ENCODE measurements at places on chromosomes 5 and 9. TPM values are rescaled to one million over a fixed set of nuclear protein-coding genes. Genes with fewer than 3 reads are reported as not detected.

C5orf52 gene
- not detected for total RNA-seq

DNA sequence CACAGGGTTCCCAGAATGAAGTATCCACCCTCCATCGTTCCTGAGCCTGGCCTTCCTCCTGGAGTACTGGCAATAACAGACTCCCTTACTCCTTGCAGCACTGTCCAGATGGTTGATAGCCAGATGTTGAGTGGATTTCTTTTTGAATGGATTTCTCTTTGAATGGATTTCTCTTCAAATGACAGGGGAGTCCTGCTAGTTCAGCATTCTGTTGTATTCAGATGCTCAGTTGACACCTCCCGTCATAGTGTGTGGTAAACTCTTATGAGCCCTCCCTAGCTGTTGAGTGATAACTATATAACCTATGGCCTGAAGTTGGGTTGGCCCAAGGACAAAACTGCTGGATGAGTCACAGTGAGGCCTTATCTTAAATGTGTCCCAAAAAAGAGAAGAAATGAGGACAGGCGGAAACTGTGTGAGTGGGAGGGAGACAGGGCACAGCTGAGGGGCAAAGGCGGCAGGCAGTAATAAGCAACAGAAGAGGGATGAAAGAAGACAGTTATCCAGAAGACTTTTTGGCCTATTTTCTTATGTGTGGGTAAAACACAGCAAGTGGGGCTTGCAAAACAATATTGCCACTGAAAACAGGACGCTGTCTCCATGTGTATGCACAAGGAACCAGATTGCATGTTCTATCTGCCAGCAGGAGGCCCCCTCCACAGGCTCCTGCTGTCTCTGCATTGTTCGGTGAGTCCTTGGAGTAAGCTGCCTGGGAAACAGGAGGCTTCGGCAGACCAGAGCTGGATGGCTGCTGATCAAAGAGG is 209.5 kb upstream of the S1PR3 start:
- peaks cover 72% of the 10 kb centered on the region for H3K4me1 ChIP-seq
- H3K27ac ChIP-seq, result peak overlapping the region; percentile 71
- no peaks in the 10 kb centered on the region for H3K36me3 ChIP-seq
- peak; percentile 29 for DNase-seq
- H3K27me3 ChIP-seq, result peaks cover 82% of the 10 kb centered on the region

DNA sequence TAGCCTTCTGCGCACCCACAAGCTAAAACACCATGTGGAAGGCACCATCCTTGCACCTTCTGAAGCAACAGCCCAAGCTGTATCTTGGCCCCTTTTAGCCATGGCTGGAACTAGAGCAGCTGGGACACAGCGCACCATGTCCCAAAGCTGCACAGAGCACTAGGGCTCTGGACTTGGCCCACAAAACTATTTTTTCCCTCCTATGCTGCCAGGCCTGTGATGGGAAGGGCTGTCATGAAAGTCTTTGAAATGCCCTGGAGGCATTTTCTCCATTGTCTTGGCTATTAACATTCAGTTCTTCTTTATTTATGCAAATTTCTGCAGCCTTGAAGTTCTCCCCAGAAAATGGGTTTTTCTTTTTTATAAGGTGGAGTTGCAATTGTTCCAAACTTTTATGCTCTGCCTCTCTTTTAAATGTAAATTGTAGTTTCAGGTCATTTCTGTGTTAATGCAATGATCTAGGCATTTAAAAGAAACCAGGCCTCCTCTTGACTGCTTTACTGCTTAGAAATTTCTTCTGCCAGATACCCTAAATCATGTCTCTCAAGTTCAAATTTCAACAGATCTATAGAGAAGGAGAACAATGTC is 996.3 kb downstream of the TAF11L14 start:
- no peak overlapping the region for H3K27ac ChIP-seq
- no peak overlapping the region for H3K4me3 ChIP-seq
- DNase-seq, result no peak
- H3K4me1 ChIP-seq, result no peaks in the 10 kb centered on the region
- no peaks in the 10 kb centered on the region for H3K27me3 ChIP-seq

DRD1 gene
- total RNA-seq, result not detected

DNA sequence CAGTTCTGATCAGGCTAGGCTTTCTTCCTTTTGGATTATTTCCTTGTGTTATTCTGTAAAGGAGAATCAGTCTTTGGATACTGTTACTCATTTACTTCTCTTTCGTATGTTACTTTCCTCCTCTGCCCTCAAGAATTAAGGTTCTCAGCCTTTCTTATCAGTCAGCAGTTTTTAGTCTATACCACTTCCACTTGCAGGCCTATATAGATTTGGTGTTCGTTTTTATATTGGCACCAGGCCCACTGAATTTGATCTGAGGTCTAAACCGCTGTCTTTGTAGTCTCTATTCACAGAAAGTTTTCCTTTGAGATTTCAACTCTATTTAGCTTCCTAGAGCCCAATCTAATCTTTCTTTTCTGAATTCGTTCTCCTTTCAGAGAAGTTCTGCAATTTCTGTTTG is 62.8 kb downstream of the ERBIN start:
- H3K4me3 ChIP-seq, result no peak overlapping the region
- H3K27ac ChIP-seq, result no peak overlapping the region
- no peak for DNase-seq
- H3K4me1 ChIP-seq, result peaks cover 23% of the 10 kb centered on the region
- H3K27me3 ChIP-seq, result no peaks in the 10 kb centered on the region

- peaks cover 12% of the 10 kb centered on the region for H3K36me3 ChIP-seq
- H3K4me1 ChIP-seq, result peaks cover 7% of the 10 kb centered on the region
- H3K4me3 ChIP-seq, result no peak overlapping the region
- no peaks in the 10 kb centered on the region for H3K27me3 ChIP-seq
- H3K27ac ChIP-seq, result no peak overlapping the region
Measured at GRCh38 chr9:131724683-131725082, 15.2 kb downstream of the RAPGEF1 start.

DNA sequence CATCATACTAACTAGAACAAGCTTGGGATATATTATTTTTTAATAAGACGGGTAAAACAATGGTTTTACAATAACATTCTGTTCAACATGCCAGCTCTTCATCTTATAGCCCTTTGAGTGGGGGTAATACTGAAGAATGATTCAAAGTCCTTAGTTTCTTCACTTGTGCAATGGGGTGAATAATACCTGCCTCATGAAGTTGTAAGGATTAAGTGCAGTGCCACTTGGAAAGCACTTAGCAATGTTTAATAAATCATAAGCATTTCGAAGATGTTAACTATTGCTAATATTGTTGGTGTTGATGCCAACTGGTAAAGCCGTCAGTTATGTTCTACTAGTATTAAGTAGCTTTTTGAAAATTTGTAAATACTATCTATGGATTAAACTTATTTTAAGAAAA is 38.0 kb downstream of the TNPO1 start:
- H3K36me3 ChIP-seq, result peaks cover 12% of the 10 kb centered on the region
- H3K4me3 ChIP-seq, result no peak overlapping the region
- H3K27me3 ChIP-seq, result no peaks in the 10 kb centered on the region
- no peak for DNase-seq
- H3K27ac ChIP-seq, result no peak overlapping the region
- H3K4me1 ChIP-seq, result peaks cover 29% of the 10 kb centered on the region

DNA sequence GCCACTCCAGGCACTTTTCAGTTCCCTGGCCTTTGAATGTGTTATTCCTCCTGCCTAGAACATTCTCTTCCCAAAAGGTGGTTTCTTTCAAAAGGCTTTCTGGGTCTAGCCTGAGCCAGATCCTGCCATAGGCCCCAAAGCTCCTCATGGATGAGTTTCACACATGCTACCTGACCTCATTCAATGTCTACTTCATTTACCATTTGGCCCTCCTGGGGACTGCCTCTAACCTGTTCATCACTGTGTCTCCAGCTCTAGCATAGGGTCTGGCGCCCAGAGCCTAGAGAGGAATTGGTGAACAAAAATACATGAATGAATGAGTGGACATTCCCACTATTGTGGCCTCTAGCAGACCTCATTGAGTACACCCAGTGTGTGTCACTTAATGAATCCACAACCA is 5.4 kb upstream of the P4HA2 start:
- H3K27ac ChIP-seq, result no peak overlapping the region
- peaks cover 13% of the 10 kb centered on the region for H3K27me3 ChIP-seq
- DNase-seq, result no peak
- H3K36me3 ChIP-seq, result no peaks in the 10 kb centered on the region
- no peak overlapping the region for H3K4me3 ChIP-seq
- H3K4me1 ChIP-seq, result no peaks in the 10 kb centered on the region

IL17B gene
- total RNA-seq, result not detected

DNA sequence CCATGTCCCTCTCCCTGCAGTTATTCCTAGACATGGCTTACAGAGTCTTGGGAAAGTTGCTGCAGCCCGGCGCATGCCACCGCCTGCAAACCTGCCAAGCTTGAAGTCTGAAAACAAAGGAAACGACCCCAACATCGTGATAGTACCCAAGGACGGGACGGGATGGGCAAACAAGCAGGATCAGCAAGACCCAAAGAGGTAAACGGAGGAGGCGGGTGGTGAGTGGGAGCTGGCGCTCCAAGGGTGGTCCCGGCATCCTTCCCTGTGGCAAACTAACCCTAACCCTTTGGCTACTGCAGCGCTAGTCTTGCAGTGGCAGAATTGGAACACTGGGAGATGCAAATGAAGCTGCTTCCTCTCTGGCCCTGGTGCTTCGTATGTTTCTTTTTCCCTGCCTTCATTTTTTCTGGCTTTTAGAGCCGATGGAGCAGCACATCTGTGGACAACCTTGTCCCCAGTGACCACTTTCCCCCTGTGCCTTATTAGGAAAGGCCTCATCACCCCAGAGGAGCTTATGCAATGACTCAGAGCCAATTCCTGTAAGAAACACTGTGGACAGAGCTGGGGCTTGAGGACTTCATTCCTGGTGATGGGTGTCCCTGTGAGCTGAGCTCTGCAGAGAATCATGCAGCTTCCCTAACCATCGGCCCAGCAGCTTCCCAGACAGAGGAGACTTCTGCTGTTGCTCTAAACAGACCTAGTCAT is 38.9 kb downstream of the PRRC2B start:
- peaks cover 44% of the 10 kb centered on the region for H3K4me1 ChIP-seq
- H3K36me3 ChIP-seq, result peaks cover 24% of the 10 kb centered on the region
- H3K27ac ChIP-seq, result no peak overlapping the region
- H3K4me3 ChIP-seq, result peak overlapping the region; percentile 42

ECM2 gene
- not detected for total RNA-seq

DNA sequence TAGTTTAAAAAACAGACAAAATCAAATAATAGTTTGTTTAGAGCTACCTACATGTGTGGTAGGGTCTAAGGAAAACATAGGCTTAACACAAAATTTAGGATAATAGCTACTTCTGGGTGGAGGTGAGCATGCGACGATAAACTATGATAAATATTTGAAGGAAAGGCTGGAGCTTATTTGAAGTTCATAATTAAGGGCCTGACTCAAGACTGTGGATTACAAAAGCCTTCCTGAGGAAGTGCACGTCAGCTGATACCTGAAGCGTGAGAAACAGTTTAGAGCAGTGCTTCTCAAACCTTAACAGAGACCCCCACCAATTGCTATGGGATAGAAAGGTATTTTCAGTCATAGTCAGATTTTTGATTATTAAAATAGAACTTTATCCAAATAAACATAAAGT is 20.4 kb upstream of the UBLCP1 start:
- no peak for DNase-seq
- no peaks in the 10 kb centered on the region for H3K4me1 ChIP-seq
- H3K4me3 ChIP-seq, result no peak overlapping the region
- peaks cover 74% of the 10 kb centered on the region for H3K27me3 ChIP-seq
- no peaks in the 10 kb centered on the region for H3K36me3 ChIP-seq

DNA sequence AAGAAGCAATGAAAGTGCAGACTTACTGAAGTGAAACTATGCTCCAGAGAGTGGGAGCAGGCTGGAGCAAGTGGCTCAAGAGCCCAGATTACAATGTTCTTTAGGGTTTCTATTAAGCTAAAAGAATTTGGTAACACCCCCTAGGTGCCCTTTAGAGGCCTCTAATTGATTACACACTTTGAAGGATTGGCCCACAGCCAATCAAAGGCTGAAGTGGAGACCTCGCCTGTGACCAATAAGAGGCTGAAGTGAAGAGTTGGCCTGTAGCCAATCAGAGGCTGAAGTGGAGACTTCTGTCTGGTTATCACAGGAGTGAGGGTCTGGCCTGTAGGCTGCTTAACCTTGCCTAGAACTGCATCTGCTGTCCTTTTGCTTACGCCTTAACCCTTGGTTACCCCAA is 46.7 kb upstream of the SPATA31C2 start:
- no peaks in the 10 kb centered on the region for H3K4me1 ChIP-seq
- DNase-seq, result no peak
- no peak overlapping the region for H3K4me3 ChIP-seq
- H3K27me3 ChIP-seq, result no peaks in the 10 kb centered on the region
- no peaks in the 10 kb centered on the region for H3K36me3 ChIP-seq

DNA sequence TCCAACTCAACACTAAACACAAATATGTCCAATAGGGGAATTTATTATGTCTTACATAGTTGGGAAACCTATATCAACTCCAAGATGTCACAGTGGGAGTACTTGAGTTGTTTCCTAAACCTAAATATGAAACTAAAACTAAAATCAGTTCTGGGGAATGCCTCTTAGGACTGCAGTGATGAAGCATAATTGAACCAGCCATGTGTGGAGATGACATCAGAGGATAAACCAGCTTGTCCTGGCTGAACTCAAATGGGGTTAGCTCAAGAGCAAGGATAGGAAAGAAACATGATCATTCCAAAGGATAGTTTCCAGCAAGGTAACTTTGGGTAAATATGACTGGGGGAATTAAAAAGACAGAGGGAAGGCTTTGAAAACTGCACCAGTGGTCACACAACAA is 88.9 kb upstream of the PLPPR1 start:
- no peaks in the 10 kb centered on the region for H3K4me1 ChIP-seq
- H3K36me3 ChIP-seq, result no peaks in the 10 kb centered on the region
- H3K27ac ChIP-seq, result no peak overlapping the region
- no peak overlapping the region for H3K4me3 ChIP-seq

DNA sequence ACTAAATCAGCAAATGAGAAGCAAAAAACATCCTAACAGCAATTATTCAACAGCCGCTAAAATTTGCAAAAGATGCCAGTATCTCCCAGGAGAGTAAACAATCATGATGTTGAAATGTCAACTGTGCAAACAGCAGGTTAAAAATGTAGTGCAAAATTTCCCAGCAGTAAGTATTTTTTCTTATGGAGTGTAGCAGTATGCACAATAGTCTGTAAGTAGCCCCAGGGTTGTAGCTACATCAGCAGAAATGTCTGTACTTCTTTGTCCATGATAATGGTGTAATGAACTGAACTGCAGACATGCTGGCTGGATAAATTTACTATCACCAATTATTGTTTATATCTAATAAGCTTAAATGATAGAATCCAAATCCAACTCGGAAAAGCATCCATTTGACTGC is 31.4 kb downstream of the GRIN3A start:
- H3K4me1 ChIP-seq, result peaks cover 8% of the 10 kb centered on the region
- DNase-seq, result no peak
- H3K27me3 ChIP-seq, result peaks cover 50% of the 10 kb centered on the region

DNA sequence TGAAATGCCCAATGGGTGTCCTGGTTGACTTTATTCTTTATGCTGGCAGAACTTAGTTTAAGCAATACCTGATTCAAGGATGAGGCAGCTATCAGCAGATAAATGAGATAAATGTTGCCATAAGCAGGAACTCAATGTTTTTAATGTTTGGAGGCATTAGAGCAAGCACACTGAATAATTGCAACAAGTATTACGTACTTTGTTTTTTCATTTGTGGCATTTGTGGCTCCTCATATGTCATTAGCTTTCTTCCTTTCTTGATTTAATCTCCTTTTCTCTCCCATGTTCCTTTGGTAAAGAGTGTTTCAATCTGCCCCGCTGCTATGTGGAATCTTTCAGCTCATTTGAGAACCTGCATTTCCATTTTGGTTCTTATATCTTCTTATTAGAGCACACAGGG is 6.4 kb upstream of the NR3C1 start:
- H3K27me3 ChIP-seq, result peaks cover 21% of the 10 kb centered on the region
- H3K4me1 ChIP-seq, result peaks cover 8% of the 10 kb centered on the region
- no peak overlapping the region for H3K27ac ChIP-seq
- H3K4me3 ChIP-seq, result no peak overlapping the region

NR5A1 gene
- total RNA-seq, result 0.35 TPM

Measured in neural crest cell (in vitro differentiated cells).